Cortex of kidney (tissue), 1 donor: ENCODE measurements at places on chromosomes 11 and 22.

DNA sequence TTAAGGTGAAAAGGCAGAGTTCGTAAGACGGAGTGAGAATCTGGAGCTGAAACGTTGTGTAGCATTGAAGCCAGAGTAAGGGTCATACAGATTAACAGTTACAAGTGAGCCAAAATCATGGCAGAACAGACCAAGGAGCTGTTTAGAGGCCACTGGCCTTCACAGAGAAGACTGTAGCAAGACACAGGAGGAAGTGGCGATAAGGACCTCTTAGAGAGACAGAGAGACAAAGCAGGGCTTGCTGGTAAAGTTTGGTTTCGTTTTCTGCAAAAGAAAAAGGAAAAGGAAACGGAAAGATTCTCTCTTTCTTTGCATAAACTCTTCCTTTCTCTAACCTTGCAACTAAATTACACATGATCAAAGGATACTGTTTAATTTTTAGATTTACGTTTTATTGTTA lies 83.0 kb downstream of the AASDHPPT start:
- DNase-seq: no peak

GRCh38 chr11:11981364-11981763 lies 27.1 kb downstream of the DKK3 start:
- DNase-seq: no peak

DNA sequence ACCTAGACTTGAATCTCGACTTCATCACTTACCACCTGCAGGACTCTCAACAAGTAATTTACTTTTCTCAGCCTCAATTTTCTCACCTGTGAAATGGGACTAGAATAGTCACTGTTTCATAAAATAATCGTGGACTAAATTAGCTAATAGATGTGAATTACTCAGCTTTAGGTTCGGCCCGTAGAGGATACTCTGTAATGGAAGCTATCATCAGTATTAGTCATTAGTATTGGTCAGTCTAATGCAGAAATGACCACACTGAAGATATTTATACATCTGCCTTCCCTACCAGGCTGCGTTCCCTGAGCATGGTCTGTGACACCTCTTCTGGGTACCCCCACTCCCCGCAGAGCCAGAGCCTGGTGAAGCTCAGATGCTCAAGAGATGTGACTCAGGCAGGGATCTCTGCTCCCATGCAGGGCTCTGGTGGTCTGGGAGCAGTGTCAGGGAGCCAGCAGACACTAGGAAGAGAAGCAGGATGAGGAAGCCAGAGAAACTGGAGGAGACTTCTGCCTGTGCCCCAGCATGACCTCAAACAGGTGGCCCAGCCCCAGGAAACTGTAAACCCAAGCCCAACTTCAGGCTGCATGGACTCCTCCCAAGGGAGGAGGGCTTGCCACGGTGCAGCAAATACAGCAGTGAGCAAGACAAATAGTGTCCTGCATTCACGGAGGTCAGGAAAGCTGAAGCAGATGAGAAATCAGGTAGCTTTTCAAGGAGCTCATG lies 88.0 kb upstream of the E2F8 start:
- DNase-seq: no peak

DNA sequence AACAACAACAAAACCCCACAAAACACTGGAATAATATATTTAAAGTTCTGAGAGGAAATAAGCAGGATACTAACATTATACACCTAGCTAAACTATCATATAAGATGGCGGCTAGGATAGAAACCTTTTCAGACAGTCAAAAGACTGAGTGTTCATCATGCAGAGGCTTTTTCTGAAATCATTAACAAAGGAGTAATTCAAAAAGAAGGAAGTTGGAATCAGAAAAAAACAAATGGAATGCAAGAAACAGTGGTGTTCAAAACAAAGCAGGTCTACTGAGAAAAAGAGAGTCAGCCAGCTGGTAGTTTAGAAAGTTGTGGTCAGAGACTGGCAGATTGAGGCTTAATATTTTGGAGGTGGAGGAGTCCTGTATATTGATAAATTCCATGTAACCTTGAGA lies 30.1 kb upstream of the ZBTB44 start:
- DNase-seq: no peak

DNA sequence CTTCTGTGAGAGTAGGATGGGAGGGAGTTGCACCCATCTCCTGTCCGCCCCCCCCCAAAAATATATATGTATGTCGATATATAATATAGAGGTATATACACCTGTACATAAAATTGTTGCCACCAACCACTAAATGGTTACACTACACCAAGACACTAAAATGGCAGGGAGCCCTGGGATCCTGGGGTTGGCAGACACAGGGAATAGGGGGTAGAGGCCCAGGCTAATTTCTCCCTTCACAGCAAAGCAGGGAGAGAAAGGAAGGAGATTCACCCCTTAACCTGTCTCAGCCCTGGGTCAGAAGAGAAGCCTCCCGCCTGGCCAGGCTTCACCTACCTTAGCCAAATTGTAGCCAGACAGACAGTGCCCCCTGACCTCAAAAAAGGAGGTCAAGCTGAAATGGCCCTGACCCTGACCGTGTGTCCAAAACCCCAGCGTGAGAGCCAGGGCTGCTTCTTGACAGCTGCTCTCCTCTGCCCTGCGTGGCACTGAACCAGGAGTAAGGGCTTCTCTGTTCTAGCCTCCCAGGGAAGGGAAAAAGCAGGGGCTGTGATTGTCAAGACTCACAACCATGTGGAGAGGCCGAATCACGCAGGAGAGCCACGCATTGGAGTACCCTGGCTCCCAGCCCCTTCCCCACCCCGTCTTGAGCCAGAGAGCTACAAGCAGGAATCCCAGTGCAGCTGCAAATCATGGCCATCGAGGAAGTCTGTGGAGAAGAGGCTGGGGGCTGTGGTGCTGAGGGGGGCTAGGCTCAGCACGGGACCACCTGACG lies 40.5 kb downstream of the SGSM3 start:
- DNase-seq: no peak
